NCI-H1417 treated with DMSO at 0.1 percent for 48 hours (cell line): ENCODE measurements at places on chromosomes 12 and 14.
A peak's percentile ranks its signal among the peaks of the same experiment; 100 is the strongest.

GRCh38 chr12:112303799-112304198, 78.4 kb downstream of the HECTD4 start:
- DNase-seq = no peak

DNA sequence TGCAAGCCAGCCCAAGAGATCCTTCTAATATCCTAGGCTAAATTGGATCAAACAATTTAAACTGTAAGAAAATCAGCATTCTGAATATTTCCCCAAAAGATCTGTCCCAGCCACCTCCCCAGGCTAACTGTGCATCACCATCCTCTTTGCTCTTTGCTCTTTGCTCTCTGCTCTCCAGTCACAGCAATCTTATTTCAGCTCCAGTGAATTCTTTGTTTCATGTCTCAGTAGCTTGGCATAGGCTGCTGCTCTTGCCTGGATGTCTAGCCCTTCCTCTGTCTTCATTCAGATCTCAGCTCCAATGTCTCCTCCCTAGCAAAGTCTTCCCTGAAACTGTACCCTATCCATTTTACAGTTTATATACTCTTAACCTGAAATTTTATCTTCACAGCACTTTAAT, 399.8 kb upstream of the USP15 start:
- DNase-seq = no peak

- no peak for DNase-seq
These were observed 1264.0 kb downstream of the TMEM121 start for GRCh38 chr14:106790189-106791036.

GRCh38 chr14:31926652-31927347, 150.3 kb upstream of the ARHGAP5 start:
- DNase-seq = no peak

- DNase-seq = no peak
These were observed 13.3 kb upstream of the PLEKHG6 start for GRCh38 chr12:6297170-6297569.

DNA sequence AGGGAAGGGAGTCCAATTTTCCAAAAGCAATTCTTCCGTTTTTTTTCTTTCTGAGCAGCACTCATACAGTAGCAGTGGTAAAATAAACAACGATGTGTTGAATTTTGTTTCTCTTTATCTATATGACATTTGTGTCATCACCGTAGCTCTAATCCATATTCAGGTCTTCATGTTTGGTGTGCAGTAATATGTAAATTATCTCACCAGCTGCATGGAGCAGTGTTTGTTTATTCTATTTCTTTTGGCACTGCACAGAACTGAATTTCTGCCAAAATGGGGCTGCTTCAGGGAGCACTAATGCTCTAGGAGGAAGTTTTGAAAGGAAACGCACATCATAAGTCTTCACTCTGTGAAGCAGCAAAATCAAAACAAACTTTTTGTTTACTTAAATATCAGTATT, 130.0 kb upstream of the NPAS3 start:
- DNase-seq = no peak

DNA sequence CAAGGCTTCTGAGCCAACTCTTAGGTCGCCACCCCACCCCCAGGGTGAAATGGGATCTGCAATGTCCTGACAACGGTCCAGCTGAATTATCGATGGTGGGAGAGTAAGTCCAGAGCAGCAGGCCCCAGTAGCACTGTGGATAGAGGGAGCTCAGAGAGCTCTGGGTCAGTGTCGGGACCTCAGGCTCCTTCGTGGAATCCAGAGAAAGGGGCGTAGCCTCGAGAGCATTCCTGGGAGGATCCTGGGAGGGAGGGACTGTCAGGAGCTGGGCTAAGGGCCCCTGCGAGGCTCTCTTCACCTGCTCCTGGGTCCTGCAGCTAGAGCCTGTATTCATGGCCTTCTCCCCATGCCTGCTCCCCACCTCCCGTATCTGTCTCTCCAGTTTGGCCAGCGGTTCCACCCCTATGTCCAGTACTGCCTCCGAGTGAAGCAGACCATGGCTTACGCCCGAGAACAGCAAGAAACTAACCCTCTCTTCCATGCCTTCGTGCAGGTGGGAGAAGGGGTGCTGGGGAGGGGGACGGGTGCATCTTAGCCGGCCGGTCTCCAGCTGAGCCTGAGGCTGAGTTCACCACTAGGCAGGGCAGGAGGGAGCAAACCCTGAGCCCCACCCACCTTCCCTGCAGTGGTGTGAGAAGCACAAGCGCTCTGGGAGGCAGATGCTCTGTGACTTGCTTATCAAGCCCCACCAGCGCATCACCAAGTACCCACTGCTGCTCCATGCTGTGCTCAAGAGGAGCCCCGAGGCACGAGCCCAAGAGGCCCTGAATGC, 6.6 kb downstream of the PLEKHG6 start:
- no peak for DNase-seq

- DNase-seq = no peak
These were observed 9.7 kb downstream of the HIF1A start for GRCh38 chr14:61705017-61705416.

DNA sequence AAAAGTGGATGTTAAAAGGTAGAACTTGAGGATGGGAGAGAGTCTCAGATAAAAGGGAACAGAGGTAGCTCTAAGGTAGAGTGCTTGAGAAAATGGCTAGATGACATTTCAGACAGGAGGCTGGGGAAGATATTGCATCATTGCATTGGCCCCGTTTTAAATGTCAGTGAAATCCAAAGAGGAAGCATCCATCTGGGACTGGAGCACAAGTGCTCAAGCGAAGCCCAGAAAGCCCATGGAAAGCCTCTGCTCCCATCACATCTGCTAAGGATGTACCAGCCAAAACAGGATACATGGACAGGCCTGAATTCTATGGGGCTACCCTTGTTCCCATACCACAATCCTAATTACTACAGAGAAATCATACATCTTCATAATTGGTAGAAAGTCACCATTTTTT, 581.5 kb upstream of the TMEM132C start:
- DNase-seq = no peak

DNA sequence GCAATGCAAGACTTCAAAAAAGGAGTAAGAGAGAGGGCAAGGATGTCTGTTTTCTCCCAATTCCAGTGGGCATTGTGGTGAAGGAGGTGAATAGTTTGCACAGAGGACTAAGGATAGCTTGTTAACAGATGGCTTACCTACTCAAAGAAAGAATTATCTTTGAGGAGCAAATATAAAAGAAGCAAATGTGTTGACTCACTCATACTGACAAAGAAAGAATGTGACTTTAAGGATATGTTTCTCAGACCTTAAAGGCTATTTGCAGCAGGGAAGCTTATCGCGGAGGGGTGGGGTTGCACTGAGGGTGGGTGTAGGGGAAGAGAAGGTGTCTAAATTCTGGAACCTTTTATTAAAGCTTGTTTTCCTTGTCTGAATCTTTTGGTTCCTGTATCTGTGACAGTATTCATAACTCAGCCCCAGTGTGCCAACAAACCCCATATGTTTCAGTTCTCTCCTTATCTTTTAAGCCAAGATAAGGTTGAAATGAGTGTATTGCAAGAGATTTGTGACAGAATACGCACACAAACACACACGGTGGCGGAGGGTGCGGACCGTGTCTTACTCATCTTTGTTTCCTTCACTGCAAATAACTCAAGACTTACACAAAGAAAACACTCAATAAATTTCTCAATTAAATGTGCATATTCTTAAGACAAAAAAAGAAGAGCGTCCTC, 146.4 kb upstream of the ARID2 start:
- DNase-seq = no peak

- DNase-seq = no peak
These were observed 40.8 kb downstream of the NDUFA12 start for GRCh38 chr12:94962670-94963069.

GRCh38 chr12:752695-753610, 574 bp downstream of the WNK1 start:
- DNase-seq = no peak

DNA sequence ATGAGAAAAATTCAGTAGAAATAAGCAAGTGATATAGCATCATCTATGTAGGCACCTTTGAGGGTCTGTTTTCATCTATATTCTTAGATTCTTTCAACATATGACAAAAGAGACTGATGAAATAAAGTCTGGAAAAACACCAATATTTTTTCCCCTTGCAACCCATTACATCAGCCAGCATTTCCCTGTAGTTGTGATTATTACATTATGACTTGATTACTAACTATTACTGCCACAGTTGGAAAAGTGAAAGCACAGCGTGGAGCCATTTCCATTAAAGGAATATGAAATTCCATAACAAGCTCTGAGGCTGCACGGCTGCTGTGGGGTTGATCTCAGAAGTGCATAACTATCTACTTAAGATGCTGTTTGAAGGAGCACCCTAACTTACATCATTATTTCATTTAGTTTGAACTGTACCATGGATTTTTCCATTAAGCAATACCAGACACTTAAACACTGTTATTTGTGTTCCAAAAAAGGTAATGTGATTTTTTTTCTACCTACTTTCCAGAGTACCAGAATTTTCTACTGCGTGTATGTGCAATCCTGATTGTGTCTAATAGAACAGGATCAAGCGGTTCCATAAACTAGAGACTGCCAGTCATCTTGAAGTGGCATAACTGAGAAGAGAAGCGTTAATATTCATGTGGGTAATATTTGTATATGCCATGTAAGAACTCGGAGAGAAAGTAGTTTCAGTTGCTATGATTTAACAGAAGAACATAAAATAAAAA, 405.5 kb downstream of the MDGA2 start:
- no peak for DNase-seq

GRCh38 chr12:110174373-110174996, 50.3 kb downstream of the IFT81 start:
- DNase-seq = no peak

GRCh38 chr14:37230551-37231194, 32.9 kb downstream of the MIPOL1 start:
- DNase-seq = peak; percentile 72

GRCh38 chr14:106694638-106695393, 1168.4 kb downstream of the TMEM121 start:
- no peak for DNase-seq

DNA sequence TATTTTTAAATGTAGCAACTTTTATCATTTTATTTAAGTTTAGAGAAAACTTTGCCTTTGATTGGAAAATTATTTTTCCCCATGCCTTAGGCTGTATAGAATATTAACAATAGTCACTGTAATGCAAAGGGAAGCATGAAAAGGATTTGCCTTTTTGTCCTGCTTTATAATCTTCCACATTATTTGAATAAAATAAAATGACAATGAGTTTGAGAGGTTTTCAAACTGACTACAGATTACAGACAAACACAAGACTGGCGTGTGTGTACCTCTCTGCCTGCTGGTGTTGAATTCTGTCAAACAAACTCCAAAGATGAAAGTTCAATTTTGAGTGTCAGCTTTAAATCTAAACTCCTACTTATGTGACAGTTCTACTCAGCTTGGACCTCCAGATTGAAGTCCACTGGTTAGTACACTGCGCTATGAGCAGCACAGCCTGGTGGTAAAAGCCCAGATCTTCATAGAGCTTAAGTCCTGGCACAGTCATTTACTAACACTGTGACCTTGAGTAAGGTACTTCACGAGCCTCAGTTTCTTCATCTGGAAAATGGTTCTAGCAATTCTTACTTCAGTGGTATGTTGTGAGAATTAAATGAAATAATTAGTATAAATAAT, 98.3 kb upstream of the CPNE8 start:
- no peak for DNase-seq

DNA sequence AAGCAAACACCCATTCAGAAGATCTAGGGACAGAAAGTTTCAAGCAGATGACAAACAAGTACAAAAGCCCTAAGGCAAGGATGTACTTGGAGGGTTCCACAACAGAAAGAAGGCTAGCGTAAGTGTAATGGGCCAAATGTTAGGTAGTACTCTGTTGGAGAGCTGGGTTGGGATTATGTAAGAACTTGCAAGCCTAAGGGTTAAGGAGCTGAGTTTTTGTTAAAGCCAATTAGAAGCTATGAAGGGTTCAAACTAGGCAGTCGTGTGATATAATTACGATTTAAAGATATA, 41.4 kb downstream of the HECTD1 start:
- no peak for DNase-seq

DNA sequence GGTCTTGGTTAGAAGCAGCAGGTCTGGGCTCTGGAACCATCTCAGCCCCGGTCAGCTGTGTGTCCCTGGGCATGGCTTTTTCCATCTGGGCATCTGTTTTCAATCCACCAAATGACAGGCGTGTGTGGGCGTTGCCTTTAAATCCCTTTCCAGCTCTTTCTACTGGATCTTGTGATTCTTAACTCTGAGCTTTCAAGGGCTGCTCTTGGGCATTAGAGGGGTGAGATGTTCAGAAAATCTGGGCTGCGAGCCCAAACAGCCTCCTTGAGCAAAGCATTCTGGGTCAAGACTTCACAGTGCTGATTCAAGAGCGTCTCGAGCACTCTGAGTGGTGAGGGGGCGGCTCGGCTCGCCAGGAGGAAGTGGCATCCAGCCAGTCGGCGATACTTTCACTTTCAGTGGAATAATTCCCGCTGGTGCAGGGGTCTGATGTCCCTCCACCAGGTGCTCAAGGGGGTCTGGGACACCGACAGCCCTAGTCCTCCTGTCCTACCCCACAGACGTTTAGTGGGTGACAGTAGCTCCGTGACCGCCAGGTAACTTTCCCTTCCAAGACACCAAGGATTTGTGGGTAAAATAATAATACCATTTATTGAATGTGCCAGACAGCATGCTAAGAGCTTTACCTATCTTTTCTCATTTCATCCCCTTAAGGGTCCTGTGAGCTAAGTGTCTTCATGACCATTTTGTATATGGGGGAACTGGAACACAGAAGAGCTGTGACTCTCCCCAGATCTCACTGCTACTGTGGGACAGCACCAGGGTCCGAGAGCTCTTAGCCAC, 114.0 kb downstream of the PLXNC1 start:
- no peak for DNase-seq

GRCh38 chr14:30440961-30441360, 118.0 kb upstream of the G2E3 start:
- DNase-seq = no peak

GRCh38 chr12:119630962-119631550, 36.9 kb upstream of the PRKAB1 start:
- no peak for DNase-seq

DNA sequence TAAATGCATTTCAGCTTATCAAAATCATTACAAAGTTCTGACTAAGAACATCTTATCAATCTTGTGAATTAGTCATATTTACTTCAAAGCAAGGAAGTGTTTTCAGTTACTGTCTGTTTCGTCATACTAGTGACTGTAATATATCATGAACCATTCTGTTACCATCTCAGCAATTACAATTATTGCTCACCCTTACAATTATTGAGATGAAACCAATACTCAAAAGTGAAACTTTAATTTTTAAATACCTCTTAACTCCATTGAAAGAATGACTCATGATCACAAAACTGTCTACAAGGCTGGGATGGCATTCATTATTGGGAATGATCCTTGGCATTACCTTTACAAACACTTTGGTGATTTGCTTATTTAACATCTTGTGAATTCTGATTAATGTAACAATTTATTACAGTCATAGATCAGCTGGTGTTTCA, 90.3 kb downstream of the RPS6KA5 start:
- DNase-seq = no peak

GRCh38 chr14:73227812-73228781, 9.2 kb upstream of the PAPLN start:
- no peak for DNase-seq
